SK-N-SH (cell line): ENCODE measurements at places on chromosomes 2 and 18. TPM values are rescaled to one million over a fixed set of nuclear protein-coding genes. Genes with fewer than 3 reads are reported as not detected.

The APOB gene
- not detected in 2 replicates for polyA plus RNA-seq

The CCDC138 gene
- polyA plus RNA-seq: 1.2 and 1.4 TPM in 2 replicates

The FAP gene
- 36.9 and 57.8 TPM in 2 replicates for polyA plus RNA-seq

The PECR gene
- 18.6 and 20.9 TPM in 2 replicates for polyA plus RNA-seq

GRCh38 chr2:106163948-106164545 is 30.1 kb downstream of the UXS1 start:
- H3K27ac ChIP-seq: no peak overlapping the region
- no peaks in the 10 kb centered on the region for H3K27me3 ChIP-seq
- H3K36me3 ChIP-seq: peaks cover 5% of the 10 kb centered on the region
- no peak overlapping the region for H3K4me3 ChIP-seq
- DNase-seq: no peak

DNA sequence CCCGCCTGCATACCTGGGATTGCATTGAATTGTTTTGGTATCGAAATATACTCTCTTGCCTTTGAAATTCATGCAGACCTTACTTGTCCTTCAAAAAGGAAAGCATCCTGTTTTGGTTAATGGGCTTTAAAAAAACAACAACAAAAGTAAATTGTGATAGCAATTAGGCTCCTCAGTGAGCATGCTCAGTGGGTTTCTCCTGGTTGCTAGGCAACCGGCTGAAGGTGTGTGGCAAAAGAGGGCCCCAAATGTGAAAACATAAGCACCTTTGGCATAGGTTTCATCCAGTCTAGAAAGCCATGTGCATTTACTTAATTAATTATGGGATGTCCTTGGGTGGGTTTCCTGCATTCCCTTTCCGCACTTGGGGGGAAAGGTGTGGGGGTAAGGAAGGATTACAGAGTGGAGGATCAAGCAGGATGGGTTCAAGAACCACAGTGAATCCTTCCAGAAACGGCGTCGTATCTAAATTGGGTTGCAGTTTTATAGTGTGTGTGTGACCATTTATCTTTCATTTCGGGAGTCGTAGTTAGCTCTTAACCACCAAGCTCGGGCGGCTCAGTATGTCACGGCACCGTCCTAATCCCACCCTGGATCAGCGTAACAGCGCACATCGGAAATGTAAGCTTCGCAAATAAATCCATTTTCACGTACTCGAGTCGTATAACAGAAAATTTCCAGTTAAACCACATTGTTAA is 274.9 kb upstream of the TCF4 start:
- H3K27ac ChIP-seq: no peak overlapping the region
- no peak for DNase-seq
- peaks cover 26% of the 10 kb centered on the region for H3K4me1 ChIP-seq
- no peaks in the 10 kb centered on the region for H3K36me3 ChIP-seq
- H3K27me3 ChIP-seq: no peaks in the 10 kb centered on the region

GRCh38 chr2:58634653-58635370 is 393.7 kb upstream of the FANCL start:
- H3K36me3 ChIP-seq: no peaks in the 10 kb centered on the region
- H3K27ac ChIP-seq: no peak overlapping the region
- DNase-seq: no peak
- no peaks in the 10 kb centered on the region for H3K4me1 ChIP-seq
- no peak overlapping the region for H3K4me3 ChIP-seq

The LYG2 gene
- not detected in 2 replicates for polyA plus RNA-seq

- no peak for DNase-seq
- H3K4me3 ChIP-seq: no peak overlapping the region
- peak overlapping the region; percentile 43; the same call in 1 of the 2 replicates for H3K27ac ChIP-seq
- no peaks in the 10 kb centered on the region for H3K27me3 ChIP-seq
Measured at GRCh38 chr2:146579147-146579930, 1265.5 kb upstream of the ACVR2A start.

The SPAG16 gene
- polyA plus RNA-seq: 20.5 and 29.5 TPM in 2 replicates

The RNU2-63P gene
- polyA plus RNA-seq: not detected in 2 replicates

GRCh38 chr2:233211548-233211895 is 40.0 kb upstream of the ATG16L1 start:
- no peak overlapping the region for H3K4me3 ChIP-seq
- peaks cover 30% of the 10 kb centered on the region for H3K4me1 ChIP-seq
- no peaks in the 10 kb centered on the region for H3K36me3 ChIP-seq
- H3K27ac ChIP-seq: peak overlapping the region; percentile 56; the same call in 1 of the 2 replicates
- H3K27me3 ChIP-seq: no peaks in the 10 kb centered on the region; the same call in 1 of the 2 replicates
- DNase-seq: no peak

The ABHD1 gene
- 3.3 and 4.1 TPM in 2 replicates for polyA plus RNA-seq

DNA sequence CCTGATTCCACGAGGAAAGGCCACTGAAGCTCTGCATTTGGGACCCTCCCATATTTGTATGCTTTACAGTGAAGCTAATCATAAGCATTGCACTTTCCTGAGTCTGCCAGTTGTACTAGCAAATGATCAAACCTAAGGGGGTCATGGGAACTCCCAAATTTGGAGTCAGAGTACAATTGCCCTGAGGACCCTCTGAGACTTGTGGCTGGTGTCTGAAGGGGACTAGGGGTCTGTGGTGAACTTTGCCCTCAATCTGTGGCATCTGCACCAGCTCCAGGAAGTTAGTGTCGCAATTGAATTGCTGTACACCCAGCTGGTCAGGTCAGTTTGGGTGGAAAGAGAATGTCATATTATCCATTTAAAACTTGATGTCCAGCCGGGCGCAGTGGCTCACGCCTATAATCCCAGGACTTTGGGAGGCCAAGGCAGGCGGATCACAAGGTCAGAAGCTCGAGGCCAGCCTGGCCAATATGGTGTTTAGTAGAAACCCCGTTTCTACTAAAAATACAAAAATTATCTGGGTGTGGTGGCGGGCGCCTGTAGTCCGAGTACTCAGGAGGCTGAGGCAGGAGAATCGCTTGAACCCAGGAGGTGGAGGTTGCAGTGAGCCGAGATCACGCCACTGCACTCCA is 18.1 kb downstream of the SOWAHC start:
- H3K27me3 ChIP-seq: no peaks in the 10 kb centered on the region
- no peak overlapping the region for H3K4me3 ChIP-seq
- H3K4me1 ChIP-seq: no peaks in the 10 kb centered on the region
- no peaks in the 10 kb centered on the region for H3K36me3 ChIP-seq
- no peak overlapping the region for H3K27ac ChIP-seq
- no peak for DNase-seq

DNA sequence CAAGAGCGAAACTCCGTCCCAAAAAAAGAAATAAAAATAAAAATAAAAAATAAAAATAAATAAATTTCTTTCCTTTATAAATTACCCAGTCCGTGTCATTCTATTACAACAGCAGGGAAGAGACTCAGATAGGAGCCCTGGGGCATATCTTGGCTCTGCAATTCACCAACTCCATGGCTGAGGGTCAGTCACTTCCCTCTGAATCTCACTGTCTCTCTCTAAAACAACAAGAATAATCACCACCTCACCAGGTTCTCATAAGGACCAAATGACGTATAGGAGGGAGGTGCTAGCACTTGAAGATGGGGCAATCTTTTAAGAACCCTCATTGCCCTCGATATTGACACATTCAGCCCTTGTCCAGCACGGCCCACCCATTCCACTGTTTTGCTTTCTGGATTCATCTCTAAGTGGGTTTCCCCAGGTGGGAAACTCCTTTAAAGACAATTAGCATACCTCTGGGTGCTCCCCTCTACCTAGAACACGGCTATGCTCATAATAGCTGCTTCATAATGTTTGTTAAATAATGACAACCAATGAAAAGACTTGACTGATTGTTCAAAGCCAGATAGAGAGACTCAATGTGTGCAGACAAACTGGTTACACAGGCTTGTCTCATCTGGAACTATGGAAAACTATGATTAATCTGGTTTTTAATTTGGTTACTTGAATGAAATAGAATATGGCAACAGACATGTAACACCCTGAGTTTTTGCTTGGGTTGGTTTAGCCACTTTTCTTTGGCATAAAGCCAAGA is 15.1 kb downstream of the MYCN start:
- DNase-seq: no peak
- H3K4me1 ChIP-seq: no peaks in the 10 kb centered on the region
- H3K27ac ChIP-seq: no peak overlapping the region
- no peaks in the 10 kb centered on the region for H3K36me3 ChIP-seq

The SLC11A1 gene
- 0.26 and 0.31 TPM in 2 replicates for polyA plus RNA-seq

GRCh38 chr18:36769611-36770314 is 59.0 kb downstream of the TPGS2 start:
- no peak overlapping the region for H3K27ac ChIP-seq
- H3K4me1 ChIP-seq: peaks cover 3% of the 10 kb centered on the region; the same call in 1 of the 2 replicates
- no peaks in the 10 kb centered on the region for H3K36me3 ChIP-seq
- H3K27me3 ChIP-seq: no peaks in the 10 kb centered on the region

DNA sequence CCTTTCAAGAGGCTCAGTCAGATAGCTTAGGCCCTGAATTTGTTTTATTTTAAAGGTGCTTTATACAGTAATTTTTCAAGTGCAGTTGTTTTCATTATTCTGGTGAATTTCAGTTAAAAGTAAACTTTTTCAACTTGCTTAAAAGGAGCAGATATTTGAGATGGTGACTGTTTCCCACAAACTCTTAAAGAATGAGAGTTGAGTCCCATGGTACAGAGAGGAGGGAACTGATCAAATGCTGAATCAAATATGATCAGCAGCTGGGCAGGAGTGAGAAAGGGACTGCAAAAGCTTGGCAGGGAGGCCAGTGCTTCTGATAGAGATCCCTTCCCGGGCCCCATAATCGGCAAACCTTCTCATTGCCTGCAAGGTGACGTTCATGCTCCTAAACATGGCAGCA is 91.2 kb downstream of the KCNS3 start:
- no peaks in the 10 kb centered on the region for H3K36me3 ChIP-seq
- H3K4me3 ChIP-seq: no peak overlapping the region
- no peak overlapping the region for H3K27ac ChIP-seq
- peaks cover 4% of the 10 kb centered on the region; the same call in 1 of the 2 replicates for H3K4me1 ChIP-seq

DNA sequence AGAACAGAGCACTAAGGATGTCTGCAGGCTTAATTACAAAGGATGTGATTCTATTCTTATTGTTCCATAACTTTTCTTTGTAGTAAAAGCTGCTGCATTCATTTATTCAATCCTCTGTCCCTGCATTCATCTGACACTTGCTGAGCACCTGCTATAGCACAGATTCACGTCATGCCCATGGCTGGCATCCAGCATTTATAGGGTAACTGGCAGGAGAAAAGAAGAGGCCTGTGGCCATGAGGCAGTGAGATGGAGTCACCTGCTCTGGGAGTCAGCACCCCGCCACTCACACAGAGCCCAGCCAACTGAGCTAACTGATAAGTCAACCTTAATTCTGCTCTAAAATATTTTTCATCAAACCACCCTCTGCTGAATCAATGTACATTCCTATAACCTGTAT is 18.3 kb upstream of the CDC42EP3 start:
- H3K36me3 ChIP-seq: no peaks in the 10 kb centered on the region
- peaks cover 12% of the 10 kb centered on the region for H3K4me1 ChIP-seq
- no peak for DNase-seq
- peak overlapping the region; percentile 79 for H3K27ac ChIP-seq
- no peaks in the 10 kb centered on the region for H3K27me3 ChIP-seq

DNA sequence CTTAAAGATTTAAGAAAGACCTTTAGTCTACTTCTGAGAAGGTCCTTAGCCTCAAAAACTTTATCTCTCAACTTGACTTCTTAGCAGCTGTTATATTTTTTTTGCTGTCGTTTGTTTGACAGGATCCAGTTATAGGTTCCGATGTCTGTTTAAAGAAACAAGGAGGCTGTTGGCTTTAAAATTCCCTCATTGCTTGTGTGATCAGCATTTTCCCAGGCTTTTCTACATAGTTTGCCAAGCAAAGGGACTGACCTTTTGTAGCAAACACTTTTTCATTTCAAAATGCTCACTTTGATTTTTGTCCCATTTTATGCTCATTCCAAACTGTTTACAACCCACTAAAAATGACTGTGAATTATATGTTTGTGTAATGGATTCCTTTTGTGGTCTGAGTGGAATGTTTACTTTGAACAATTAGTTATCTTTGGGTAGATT is 394.9 kb downstream of the ARHGAP15 start:
- H3K27me3 ChIP-seq: no peaks in the 10 kb centered on the region
- H3K4me1 ChIP-seq: peaks cover 19% of the 10 kb centered on the region; the same call in 1 of the 2 replicates
- no peaks in the 10 kb centered on the region for H3K36me3 ChIP-seq
- H3K27ac ChIP-seq: no peak overlapping the region
- DNase-seq: no peak
- H3K4me3 ChIP-seq: no peak overlapping the region

DNA sequence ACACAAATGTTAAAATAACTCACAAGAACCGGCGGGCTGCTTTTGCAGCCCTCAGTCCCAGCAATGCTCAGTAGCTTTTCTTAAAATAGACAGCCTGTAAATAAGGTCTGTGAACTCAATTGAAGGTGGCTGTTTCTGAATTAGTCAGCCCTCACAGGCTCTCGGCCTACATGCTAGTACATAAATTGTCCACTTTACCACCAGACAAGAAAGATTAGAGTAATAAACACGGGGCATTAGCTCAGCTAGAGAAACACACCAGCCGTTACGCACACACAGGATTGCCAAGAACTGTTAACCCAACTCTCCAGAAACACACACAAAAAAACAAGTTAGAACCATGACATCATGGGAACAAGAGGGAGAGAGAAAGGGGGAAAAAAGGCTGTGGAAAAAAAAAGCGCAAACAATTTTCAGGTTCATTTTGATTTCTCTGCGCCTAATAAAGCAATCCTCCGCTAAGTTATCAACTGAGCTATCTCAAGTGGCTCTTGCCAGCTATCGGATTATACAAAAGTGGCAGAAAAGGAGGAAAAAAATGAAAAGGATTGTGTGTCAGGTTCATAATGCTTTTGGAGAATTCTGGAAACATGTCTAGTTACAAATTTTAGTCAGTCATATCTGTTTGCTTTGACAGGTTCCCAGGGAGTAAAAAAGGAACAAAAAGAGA is 89.1 kb downstream of the ZEB2 start:
- H3K36me3 ChIP-seq: peaks cover 35% of the 10 kb centered on the region
- peak overlapping the region; percentile 92 for H3K27ac ChIP-seq
- H3K4me1 ChIP-seq: peaks cover 19% of the 10 kb centered on the region
- DNase-seq: peak; percentile 8

DNA sequence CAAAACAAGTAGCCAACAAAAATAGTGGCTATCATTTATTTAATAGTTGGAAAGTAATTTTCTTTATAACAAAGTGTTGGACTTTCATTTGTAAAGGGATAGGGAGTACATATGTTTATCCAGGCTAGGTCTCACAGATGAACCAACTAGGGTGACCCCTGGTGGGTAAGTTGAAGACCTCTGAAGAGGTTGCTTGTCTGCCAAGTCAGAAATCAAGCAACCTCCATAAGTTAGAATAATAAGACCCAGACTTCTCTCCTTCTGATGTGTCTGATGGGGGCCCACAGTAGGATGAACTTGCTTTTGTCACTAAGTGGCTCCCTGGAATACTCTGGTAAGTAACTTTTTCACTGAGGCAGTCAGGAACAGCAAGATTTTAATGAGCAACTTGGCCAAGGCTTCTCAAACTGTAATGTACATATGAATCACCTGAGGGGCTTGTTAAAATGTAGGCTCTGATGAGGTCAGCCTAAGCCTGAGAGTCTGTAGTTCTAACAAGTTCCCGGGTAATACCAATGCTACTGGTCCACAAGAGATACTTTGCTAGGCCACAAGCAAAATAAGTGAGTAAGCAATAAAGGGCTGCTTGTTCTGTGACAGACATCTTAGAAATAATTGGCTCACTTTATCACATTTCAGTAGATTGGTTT is 319.6 kb downstream of the PIK3C3 start:
- H3K27ac ChIP-seq: no peak overlapping the region
- H3K27me3 ChIP-seq: no peaks in the 10 kb centered on the region
- no peaks in the 10 kb centered on the region for H3K36me3 ChIP-seq
- DNase-seq: peak; percentile 54
- no peak overlapping the region for H3K4me3 ChIP-seq

- H3K4me1 ChIP-seq: peaks cover 16% of the 10 kb centered on the region
- DNase-seq: no peak
- H3K4me3 ChIP-seq: no peak overlapping the region
- no peak overlapping the region; the same call in 1 of the 2 replicates for H3K27ac ChIP-seq
Measured at GRCh38 chr2:28644760-28645159, 106.9 kb upstream of the PPP1CB start.
